ENCODE measurements at places on chromosomes 12 and 14. TPM values are rescaled to one million over a fixed set of nuclear protein-coding genes. Genes with fewer than 3 reads are reported as not detected.

GRCh38 chr14:68782091-68782981 lies 10.5 kb downstream of the ZFP36L1 start:
- no peak for DNase-seq

- peak; percentile 87 for DNase-seq
Observed at GRCh38 chr12:107131832-107132616, 38.7 kb upstream of the CRY1 start.

- peak; percentile 76 for DNase-seq
Observed at GRCh38 chr14:71138448-71139293, 231.4 kb downstream of the PCNX1 start.

- no peak for DNase-seq
Observed at GRCh38 chr14:90828642-90829487, 12.6 kb upstream of the TTC7B start.

GRCh38 chr12:124605150-124605882 lies 37.9 kb upstream of the NCOR2 start:
- DNase-seq = no peak

- DNase-seq = no peak
Observed at GRCh38 chr12:13119826-13120225, 16.4 kb upstream of the GSG1 start.

DNA sequence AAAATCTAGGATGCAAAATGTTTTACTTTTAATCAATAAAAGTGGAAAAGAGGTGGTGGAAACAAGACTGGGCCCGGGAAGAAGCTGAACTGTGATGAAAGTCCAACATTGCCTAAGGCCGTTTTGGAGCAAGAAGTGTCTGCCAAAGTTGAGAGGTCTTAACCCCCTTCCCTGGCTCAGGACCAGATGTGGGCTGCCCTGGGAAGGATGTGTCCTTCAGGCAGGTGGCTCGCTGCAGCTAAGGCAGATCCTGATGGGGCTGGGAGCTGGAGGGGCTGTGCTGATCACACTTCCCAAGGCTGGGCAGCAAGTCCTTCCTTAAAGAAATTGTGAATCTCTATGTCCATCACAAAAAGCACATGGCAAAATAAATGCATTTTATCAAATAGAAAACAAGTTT lies 581.6 kb downstream of the GALC start:
- no peak for DNase-seq

DNA sequence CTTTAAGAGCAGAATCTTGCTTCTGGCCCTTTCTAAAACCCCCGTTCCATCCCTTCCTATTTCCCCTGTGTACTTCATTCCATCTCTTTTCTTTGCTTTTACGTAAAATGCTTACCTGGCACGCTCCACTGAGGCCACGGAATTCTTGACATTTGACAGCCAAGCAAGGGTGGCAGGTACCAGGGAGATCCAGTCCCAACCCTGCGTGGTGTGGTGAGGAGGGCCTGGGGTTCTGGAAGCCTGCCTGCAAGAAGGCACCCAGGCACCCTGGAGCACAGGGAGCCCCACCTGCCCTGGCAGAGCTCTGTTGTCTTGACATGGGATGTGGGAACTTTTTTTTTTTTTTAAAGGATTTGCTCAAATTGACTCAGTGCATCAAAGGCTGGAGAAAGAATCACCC lies 48.6 kb downstream of the ITPK1 start:
- no peak for DNase-seq

DNA sequence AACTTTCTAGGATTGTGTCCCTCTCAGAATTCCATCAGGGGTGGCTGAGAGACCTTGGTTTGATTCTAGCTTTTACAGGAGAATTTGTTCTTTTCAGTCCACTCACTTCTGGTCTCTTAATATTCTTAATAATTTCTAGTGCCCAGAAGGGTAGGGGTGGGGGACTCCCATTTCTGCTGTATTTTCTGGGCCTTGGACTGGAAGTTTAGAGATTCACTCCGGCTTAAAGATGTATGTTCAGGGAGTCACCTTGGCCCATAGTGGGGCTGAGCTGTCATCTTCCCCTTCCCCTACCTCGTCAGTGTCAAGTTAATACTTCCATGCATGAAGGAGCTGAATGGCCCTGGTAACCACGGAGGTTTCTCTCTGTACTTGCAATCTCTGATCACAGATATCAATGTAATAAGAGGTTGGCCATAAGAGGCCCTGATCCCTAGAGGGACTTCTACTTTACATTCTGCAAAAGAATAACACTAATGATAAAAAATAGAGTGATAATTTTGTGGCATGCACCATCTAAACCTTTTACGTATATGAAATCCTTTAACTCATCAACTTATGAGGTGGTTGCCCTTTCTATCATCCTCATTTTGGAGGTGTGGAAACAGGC lies 6.7 kb downstream of the KRT81 start:
- DNase-seq = no peak

Gene KRT77
- total RNA-seq = 0.10 TPM

Gene TECPR2
- 29.7 TPM for total RNA-seq

Gene DIO3
- total RNA-seq = 8.3 TPM

DNA sequence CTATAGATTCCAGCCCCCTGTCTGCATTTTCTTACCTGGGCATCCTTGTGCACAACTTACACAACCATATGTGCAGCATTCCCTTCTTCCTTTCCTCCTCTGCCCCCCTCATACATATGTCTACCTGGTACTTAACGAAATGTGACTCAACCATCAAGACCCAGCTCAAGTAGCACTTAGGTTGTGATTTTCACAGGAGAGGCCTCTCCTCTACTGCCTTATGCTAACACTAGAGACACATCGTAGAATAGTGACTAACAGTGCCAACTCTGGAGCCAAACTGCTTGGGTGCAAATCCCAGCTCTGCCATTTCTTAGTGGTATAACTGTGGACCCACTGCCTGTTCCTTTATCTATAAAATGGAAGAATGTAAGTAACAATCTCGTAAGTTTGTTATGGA lies 24.1 kb upstream of the PLEKHA5 start:
- no peak for DNase-seq

GRCh38 chr12:72889791-72890190 lies 617.6 kb downstream of the TRHDE start:
- no peak for DNase-seq

Gene SERPINA9
- not detected for total RNA-seq

Gene CMA1
- total RNA-seq = not detected

- peak; percentile 91 for DNase-seq
Observed at GRCh38 chr12:101592921-101593320, 1.9 kb upstream of the MYBPC1 start.

Gene IQSEC3
- 0.82 TPM for total RNA-seq

DNA sequence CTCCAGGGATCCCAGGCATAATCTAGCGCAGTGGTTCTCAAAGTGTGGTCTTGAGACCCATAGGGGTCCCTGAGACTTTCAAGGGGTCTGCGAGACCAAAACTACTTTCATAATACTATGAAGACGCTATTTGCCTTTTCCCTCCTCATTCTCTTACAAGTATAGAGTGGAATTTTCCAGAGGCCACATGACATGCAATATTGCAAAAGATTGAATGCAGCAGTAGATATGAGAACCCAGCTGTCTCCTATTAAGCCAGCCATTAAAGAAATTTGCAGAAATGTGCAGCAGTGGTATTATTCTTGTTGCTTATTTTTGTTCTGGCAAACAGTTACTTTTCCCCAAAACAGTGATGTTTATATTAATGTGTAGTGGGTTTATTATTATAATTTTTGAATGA lies 62.8 kb downstream of the VWF start:
- no peak for DNase-seq

DNA sequence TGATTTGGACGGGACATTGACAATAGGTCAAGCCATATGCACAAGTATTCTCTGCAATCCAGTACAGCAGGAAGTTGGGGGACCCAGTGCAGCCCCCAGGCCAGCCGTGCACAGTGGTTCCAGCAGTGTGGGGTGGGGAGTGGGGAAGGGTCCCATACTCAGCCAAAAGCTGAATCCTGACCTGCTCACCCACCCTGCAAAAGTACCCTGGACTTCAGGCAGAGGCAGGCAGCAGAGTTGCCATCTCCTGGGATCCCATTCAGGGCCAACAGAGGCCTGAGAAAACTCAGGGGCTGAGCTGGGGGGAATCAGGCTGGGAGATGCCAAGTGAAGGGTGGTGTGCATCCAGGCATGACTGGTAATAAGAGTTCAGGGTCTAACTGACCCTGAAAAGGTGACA lies 83.9 kb downstream of the ALG10 start:
- DNase-seq = no peak

DNA sequence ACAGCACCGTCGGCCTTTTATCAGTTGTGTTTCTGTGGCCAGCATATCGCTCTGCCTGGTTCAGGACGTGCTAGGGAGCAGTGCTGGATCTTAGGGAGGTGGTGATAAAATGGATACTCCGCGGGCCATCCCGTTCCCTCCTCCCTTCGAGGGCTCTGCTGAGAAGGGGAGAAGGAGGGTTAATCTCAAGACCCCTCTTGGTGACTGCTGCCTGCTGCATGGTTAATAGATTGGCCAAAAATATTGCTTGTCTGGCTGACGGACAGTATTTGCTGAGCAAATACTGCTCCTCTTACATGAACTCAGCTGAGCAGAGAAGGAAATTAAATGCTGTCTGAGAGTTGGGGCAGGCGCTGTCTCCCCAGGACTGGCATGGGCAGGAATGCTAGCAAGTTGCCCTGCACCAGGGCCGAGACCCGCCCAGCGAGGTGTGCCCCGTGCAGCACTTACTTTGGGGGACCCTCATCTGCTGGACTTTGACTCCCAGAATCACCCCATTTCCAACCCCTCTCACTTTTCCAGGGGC lies 1.2 kb downstream of the FBRSL1 start:
- no peak for DNase-seq

- no peak for DNase-seq
Observed at GRCh38 chr14:69190191-69190590, 1.1 kb upstream of the EXD2 start.

DNA sequence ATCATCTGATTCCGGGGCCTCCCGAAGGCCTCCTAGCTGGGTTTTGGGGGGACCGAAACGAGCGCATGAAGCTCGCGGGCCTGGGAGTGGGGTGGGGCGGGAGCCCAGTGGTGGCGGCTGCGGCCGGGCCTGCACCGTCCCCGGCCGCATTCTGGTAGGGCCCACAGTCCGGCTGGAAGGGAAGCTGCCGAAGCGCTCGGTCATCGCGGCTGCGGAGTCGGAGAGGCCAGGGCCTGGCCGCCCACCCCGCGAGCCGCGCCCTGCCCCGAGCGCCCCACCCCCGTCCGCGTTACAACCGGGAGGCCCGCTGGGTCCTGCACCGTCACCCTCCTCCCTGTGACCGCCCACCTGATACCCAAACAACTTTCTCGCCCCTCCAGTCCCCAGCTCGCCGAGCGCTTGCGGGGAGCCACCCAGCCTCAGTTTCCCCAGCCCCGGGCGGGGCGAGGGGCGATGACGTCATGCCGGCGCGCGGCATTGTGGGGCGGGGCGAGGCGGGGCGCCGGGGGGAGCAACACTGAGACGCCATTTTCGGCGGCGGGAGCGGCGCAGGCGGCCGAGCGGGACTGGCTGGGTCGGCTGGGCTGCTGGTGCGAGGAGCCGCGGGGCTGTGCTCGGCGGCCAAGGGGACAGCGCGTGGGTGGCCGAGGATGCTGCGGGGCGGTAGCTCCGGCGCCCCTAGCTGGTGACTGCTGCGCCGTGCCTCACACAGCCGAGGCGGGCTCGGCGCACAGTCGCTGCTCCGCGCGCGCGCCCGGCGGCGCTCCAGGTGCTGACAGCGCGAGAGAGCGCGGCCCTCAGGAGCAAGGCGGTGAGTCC lies at the start of gene KLC1:
Gene KLC1, plus strand, starts transcription at position 528 of the 819 bp plus-strand sequence. CDS start 25,354 bp downstream, outside the sequence.
- DNase-seq = peak; percentile 91

DNA sequence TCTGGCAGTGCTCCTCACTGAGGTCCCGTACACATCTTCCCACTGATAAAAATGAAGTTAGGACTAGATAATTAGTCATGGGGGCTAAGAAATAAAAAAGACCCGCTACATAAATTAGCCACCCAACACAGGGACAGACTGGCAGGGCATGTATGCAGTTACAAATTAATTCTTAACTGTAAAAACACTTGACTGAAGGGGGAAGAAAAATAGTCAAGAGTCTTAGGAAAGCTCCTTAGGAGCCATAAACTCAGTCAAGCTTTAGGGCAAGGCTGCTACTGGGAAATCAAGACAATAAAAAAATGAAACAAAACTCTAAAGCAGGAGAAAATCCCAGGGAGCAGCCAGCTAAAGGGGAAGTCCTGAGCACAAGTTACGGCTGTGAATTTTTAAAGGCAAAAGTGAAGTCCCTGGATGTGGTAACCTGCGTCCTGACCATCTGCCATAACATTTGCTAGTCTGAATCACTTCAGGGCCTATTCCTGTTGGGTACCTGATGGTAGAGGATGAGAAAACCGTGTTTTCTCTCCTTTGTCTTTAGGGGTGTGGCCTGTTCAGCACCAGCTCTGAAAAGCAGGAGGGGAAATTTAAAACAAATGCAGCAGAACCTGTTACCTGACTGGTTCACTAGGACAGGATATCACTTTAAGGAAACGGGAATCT lies 7.5 kb upstream of the NPFF start:
- DNase-seq = no peak

GRCh38 chr14:32596390-32596789 lies 267.3 kb downstream of the AKAP6 start:
- DNase-seq = no peak

- DNase-seq = no peak
Observed at GRCh38 chr12:11615481-11615880, 34.0 kb upstream of the ETV6 start.

Gene FOXG1
- total RNA-seq = 0.10 TPM

DNA sequence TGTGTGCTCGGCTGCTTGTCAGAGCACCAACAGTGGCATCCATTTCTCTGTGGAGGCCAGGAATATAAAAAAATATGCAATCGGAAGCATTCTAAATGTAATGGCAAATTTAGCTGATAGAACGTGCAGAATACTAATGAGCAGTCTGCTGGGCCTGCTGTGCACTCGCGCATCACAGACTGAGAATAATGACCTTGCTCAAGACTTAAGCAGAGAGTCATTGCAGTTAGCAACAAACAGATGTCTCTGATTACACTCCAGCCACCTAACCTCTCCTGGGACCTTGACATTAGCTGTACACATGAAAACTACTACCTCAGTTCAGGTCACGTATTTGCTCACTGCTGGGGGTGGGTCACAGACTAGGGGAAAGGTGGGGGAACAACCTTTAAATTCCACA lies 269.2 kb upstream of the DAAM1 start:
- peak; percentile 4 for DNase-seq

Gene COX8C
- not detected for total RNA-seq

Gene RNASE4
- total RNA-seq = 21.0 TPM

DNA sequence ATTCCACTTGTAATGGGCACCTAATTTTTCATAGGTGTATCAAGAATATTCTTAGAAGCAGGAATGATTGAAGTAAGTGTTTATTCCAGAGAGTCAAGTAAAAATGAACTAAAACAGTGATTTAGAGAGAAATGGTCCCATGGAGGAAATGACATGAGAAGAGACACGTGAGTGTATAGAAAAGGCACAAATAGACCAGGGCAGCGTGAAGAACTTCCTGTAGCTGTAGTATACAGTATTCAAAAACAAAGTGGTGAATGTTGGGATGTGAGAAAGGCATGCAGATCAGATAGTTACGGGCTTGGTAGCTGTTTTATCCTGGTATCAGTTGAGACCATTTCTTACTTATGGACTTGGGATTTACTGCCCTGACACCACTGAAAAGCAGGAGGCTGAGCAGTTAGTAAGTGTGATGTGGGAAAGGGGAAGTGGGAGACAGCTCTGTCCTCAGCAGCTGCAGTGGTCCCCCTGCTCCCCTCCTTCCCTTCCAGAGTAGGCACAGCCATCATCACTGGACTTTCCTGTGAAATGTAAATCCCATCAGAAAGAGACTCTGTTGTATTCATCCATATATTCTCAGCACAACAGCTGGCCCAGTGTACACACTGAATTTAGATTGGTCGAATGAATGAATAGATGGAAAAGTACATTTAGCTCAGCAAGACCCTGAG lies 16.8 kb upstream of the TESPA1 start:
- peak; percentile 62 for DNase-seq

Measured in tongue (tissue), 3 donors.